Stimulated activated CD4-positive, alpha-beta T cell treated with anti-CD3 and anti-CD28 coated beads, Interleukin-12 subunit alpha, Interleukin-12 subunit beta, amount 100 ng/mL, for 4 hours (primary cell): ENCODE measurements at places on chromosomes 2 and 18.

GRCh38 chr2:794554-795241, 117.5 kb upstream of the TMEM18 start:
- no peak for DNase-seq

- no peak for DNase-seq
Observed at GRCh38 chr2:77086051-77086450, 436.1 kb downstream of the LRRTM4 start.

DNA sequence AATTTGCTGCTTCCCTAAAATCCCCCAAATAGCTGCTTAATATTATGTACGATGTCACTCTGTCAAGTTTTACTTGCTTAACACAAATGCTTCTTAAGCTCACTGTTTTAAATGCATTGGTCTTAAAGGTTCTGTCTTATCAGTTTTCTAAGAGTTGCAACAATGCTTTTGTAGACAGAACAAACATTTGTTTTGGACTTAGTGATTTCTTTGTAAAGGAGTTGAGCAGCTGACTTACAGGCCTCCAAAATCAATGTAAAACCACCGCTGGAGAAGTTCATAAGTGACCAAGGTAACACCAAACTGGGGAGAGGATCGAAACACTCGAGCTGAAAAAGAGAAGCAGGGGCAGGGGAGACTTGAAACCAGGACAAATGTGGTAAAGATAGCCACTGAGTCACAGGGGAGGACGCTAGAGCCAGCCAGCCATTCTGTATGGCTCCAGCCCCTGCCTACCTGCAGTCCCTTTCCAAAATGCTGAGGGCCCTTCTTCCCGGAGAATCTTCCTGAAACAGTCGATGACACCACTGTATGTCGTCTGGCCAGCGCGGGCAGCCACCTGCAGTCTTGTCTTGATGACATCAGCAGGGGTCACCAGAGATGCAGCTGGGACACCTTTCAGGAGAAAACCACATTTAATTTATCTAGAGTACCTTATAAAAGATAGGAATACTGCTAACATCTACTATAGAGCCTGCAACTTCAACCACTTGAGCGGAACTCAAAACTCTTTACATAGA, 100.2 kb downstream of the DYNC1I2 start:
- no peak for DNase-seq

- no peak for DNase-seq
Observed at GRCh38 chr2:200466425-200467418, 43.1 kb downstream of the KCTD18 start.

GRCh38 chr18:13003466-13003896, 12.3 kb downstream of the CEP192 start:
- DNase-seq: no peak

GRCh38 chr2:211423018-211423417, 866.6 kb downstream of the CPS1 start:
- no peak for DNase-seq

- DNase-seq: no peak
Observed at GRCh38 chr2:187748958-187749357, 194.7 kb upstream of the TFPI start.

DNA sequence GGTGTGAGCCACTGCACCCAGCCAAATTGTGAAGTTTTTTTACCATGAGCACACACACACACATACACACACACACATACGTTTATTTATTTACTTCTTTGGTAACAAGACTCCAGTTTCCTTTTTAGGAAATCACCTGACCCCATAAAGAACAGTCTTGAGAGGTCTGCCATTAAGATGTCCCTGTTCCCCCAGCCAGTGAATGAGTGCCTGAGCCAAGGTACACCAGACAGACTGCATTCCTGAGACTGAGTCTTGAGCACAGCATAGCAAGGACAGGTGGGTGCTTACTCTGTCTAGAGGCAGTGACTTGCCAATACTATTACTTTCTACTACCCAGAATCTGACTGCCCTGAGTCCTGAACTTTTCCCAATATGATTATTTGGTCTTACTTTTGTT, 167.2 kb upstream of the SATB2 start:
- DNase-seq: no peak

DNA sequence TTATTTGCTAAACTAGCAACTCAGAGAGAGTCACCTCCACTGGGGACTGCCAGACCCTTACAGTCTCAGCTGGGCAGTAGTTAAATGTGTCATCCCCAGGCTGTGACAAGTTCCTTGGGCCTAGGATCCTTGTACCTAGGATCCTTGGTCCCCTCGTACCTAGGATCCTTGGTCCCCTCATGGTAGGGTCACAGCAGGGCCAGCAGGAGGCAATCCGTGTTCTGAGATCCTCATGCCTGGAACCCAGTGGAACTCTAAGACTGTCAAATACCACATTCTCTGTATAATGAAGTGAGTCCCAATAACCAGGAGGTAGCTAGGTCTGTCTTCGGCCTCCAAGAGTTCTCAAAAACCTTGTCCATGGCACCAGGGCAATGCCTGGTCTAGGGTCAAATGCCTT, 60.8 kb downstream of the LYPD6B start:
- DNase-seq: no peak

DNA sequence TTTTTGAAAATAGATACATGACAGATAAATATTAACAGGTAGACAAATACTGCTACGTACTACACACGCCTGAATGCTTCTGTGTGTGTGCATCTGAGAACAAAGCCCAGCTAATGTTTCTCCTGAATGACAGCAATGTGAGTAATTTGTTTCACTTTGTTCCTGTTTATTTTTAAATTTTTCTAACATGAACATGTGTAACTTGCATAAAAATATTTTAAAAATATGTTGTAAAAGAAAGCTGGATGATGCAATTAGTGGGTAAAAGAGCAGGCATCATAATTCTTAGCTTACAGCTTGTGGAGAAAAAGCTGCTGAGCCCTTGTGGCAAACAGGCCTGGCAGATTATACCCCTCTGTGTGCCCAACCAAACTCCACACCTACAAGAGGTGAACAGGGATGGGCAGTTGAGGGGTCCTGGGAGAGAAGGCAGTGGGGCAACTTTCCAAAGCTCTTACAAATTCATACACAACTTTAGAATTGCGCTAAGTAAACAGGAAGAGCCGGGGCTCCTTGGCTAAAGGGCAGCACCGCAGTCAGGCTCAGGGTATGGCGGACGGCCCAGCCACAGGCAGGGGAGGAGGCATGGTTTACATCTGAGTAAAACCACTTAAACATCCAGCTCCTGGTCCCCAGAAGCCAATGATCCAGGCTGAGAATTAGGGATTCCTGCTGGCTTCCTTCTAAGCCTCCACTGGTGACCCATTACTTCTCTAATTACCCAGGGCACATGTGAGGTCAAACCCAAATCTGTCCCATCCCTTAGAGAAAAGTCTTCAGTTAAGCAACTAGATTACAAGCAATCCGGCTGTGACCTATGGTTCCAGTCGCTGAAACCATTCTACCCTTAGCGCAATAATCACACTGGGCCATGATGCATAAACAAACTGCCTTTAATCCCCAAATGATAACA, 14.0 kb downstream of the PXDN start:
- DNase-seq: no peak

DNA sequence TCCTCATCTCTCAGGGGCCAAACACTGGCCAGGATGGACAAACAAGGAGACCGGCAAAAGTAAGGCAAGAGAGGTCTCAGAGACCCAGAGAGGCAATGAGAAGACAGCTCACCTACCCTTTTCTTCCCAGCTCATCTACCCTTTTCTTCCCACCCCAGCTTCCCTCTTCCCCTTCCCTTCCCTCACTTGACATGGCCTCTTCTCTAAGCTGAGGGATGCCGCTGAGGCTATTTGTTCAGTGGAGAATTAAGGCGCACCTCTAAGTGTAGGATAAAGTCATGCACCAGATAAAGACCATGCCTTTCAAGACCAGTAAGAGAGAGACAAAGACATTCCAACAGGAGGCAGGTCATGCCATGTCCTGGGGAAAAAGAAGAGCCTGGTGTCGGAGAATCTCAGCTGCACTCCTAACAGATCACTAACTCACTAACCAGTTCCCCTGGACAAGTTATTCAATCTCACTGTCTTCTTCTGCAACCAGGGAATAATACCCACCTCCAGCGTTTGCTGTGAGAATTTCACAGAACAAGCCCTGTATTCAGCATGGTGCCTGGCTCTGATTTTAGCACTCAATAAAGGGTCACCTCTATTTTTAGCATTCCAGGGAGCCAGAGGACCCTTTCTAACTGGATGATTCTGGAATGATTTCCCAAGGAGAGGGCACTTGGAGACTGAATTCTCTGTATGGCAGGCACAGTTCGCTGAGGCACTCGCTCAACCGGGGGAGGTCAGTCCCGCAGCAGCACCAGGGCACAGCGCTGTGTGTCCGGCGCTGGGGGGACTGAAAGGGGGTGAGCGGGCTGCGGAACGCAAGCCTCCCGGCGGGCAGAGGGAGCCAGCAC, 3.0 kb upstream of the FOSL2 start:
- DNase-seq: no peak

DNA sequence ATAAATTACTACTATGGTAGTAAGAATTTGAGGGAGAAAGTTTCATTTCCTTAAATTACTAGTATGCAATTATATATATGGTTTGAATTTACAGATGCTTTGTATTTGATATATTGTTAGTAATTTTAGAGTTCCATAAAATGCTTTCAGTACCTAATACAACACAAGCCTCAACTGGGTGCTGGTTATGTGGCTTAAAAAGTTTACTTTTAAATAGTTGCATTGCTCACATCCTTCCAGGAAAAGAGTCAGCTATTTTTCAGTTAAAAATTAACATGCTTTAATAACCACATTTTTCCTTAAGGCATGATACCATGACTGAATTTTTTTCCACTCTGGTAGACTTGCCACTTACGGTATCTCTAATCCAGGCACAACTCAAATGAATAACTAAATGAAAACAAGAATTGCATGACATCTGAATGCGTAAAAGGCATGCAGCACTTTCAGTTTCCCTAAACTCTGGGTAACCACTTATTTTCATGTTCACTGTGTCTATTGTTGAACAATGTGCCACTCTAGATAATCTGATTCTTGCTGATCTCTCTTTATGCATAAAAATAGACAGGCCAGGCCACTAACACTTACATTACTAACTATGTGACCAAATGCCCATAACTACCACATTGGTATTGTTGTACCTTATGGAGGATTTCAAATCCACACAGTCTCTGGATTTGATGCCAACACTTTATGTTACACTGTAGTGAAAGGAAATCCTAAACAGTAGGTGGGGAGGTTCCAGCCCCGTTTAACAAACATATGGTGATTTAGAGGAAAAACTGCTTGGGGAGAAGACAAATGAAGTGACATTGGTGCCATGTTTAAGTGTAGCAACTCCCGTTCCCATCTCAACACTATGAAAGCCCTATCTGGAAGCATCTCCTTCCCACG, 35.5 kb upstream of the SLC35F5 start:
- no peak for DNase-seq

DNA sequence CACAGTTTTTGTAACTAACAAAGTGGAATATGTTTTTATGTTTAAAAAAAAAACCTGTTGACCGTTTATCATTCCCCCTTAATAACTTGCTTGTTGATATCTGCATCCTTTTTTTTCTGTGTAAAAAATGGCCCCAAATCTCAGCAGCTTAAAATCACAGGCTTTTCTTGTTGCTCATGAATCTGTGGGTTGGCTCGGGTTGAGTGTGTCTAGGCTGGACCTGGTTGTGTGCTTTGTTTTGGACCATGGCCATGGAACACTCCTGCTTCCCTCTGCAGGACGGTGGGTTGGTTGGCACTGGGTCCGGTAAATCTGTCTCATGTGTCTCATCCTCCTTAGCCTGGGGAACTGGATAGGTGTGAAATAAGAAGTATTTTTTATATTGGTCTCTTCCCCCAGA, 139.0 kb upstream of the LINC00305 start:
- no peak for DNase-seq

- DNase-seq: no peak
Observed at GRCh38 chr2:12818416-12819102, 101.8 kb downstream of the TRIB2 start.

- peak; percentile 34 for DNase-seq
Observed at GRCh38 chr2:10659898-10660568, 29.7 kb downstream of the NOL10 start.

DNA sequence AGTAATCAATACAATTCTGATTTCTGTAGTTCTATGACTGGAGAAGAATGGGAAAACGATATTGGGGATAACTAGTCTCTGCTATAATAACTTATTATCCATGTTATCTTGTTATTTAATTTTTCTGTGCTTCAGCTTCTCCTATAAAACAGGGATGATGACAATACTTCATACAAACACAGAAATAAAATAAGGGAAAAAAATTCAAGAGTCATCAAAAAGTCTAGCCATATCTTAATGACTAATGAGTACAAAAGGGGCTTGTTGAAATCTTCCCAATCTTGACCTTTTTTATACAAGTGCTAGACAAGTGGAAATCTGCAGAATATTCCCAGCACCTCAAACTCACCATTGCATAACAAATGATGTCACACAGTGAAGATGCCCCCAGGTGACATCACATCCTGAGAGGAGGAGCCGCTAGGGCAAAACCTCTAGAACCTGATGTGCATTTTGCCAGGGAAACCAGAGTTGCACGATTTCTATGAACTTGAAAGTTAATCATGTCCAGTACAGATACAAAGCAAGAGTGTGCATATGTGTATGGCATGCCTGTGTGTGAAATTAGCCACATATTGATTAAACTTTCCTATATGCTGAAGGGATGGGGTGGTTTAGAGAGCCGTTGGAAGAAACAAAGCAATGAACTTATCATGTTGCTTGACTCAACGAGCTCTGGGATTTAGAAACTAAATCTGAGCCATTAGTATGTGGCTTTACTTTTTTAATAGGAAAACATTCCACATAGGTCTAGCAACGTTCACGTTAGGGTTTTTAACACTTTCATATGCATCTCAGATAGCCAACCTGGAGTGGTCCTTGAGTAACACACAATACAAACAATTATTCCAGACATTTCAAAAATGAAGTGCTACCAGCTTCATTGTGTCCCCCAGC, 278.9 kb downstream of the SLC4A3 start:
- DNase-seq: no peak

DNA sequence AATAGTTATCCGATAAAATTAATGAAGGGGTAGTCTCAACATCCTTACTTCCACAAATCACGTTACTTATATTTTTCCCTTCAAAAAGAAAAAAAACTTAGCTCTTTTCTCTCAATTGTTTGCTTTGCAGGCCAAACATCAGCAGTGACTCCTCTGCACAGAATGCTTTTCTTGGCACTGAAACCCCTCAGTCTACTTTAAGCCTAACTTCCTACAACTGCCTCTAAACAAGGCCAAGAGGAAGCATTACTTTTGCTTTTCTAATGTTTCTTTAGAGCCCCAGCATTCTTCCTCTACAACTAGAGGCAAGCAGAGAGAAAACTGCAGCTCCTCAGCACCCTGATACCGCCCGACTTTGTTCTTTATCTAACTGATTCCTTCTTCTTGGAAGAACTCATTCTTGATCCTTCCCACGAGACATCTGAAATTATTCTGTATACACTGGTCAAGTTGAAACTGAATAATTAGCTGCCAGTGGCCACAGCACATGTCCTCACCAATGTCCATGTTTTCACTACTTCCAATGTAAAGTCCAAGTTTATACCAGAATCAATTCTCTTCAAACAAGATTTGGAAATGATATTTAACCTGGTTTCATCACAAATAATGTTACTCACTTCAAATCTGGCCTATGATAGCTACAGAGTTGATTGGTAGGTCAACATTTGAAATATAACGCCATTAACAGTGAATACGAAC, 55.3 kb downstream of the DTNB start:
- DNase-seq: no peak

- no peak for DNase-seq
Observed at GRCh38 chr2:143254110-143254509, 124.9 kb downstream of the ARHGAP15 start.
